SK-N-SH (cell line): ENCODE measurements at places on chromosomes 3 and 15. TPM values are rescaled to one million over a fixed set of nuclear protein-coding genes. Genes with fewer than 3 reads are reported as not detected.

DNA sequence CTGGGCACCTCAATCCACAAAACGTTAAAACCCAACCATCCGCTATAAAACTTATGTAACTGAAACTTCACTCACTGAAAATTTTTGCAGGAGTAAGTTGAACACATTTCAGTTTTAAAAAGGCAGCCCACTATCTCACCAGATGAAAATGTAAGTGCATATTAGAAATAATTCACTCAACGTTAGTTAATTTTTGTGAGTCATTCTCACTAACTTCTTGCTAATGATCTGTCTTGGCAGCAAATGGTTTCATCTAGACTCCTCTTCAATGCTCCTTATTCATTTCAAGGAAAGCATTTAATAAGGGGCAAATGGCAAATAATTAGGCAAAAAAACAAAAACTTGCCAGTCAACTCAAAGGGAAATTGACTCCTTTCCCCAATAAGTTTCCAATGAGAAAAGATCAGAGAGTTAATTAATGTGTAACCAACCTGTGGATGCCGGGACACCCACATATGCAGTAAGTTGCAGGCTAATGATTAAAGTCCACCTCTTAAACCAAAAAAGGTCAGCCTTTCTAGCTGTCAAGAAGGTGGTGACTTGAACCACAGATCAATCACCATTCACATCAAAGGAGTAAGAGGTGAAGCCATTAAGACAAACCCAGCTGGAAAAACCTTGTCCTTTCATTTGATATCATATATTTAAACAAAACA is 22.9 kb upstream of the PRICKLE2 start:
- no peak for DNase-seq
- no peaks in the 10 kb centered on the region for H3K36me3 ChIP-seq
- no peaks in the 10 kb centered on the region for H3K4me1 ChIP-seq

- no peaks in the 10 kb centered on the region for H3K36me3 ChIP-seq
- peaks cover 5% of the 10 kb centered on the region; the same call in 1 of the 2 replicates for H3K27me3 ChIP-seq
- H3K4me1 ChIP-seq = no peaks in the 10 kb centered on the region
- H3K4me3 ChIP-seq = no peak overlapping the region
- H3K27ac ChIP-seq = no peak overlapping the region
Measured at GRCh38 chr3:187150599-187150998, 11.3 kb upstream of the RPL39L start.

GRCh38 chr3:137010137-137010536 is 52.4 kb downstream of the IL20RB start:
- peaks cover 7% of the 10 kb centered on the region; the same call in 1 of the 2 replicates for H3K4me1 ChIP-seq
- H3K27me3 ChIP-seq = no peaks in the 10 kb centered on the region
- no peak for DNase-seq
- H3K4me3 ChIP-seq = no peak overlapping the region
- no peak overlapping the region for H3K27ac ChIP-seq
- no peaks in the 10 kb centered on the region for H3K36me3 ChIP-seq

The POPDC2 gene
- 19.9 and 38.8 TPM in 2 replicates for polyA plus RNA-seq

- no peaks in the 10 kb centered on the region for H3K4me1 ChIP-seq
- H3K4me3 ChIP-seq = no peak overlapping the region
- no peaks in the 10 kb centered on the region for H3K27me3 ChIP-seq
- H3K36me3 ChIP-seq = no peaks in the 10 kb centered on the region
- no peak overlapping the region for H3K27ac ChIP-seq
Measured at GRCh38 chr15:25236143-25236860, 202.5 kb downstream of the UBE3A start.

The CYP8B1 gene
- not detected in 2 replicates for polyA plus RNA-seq

The TICRR gene
- polyA plus RNA-seq = 2.0 and 3.2 TPM in 2 replicates

DNA sequence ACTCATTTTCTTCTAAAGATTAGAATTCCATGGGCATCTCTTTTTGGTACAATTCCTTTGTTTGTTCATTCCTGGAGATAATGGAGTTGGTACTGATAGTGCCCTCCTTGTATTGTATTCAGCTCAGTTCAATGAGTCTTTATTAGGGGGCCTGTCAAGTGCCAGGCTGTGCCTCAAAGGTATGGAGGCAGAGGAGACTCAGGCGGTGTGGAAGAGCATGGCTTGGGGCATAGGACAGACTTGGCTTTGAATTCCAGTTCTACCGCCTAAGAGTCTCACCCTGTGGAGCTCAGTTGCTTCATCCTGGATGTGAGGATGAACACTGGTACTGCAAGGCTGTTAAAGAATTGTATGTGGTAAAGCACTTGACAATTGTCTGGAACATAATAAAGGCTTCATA is 196.6 kb upstream of the IL12A start:
- no peaks in the 10 kb centered on the region for H3K36me3 ChIP-seq
- H3K4me3 ChIP-seq = no peak overlapping the region
- peaks cover 14% of the 10 kb centered on the region for H3K4me1 ChIP-seq
- DNase-seq = no peak
- no peaks in the 10 kb centered on the region for H3K27me3 ChIP-seq

- no peak overlapping the region for H3K27ac ChIP-seq
- H3K4me3 ChIP-seq = no peak overlapping the region
- DNase-seq = no peak
- H3K4me1 ChIP-seq = peaks cover 4% of the 10 kb centered on the region; the same call in 1 of the 2 replicates
- H3K27me3 ChIP-seq = no peaks in the 10 kb centered on the region
Measured at GRCh38 chr15:59317211-59317610, 55.5 kb downstream of the MYO1E start.

The PARP15 gene
- polyA plus RNA-seq = not detected in 2 replicates

The PP2D1 gene
- not detected in 2 replicates for polyA plus RNA-seq

GRCh38 chr3:62798000-62798399 is 77.2 kb downstream of the CADPS start:
- no peak overlapping the region for H3K4me3 ChIP-seq
- DNase-seq = no peak
- H3K27ac ChIP-seq = no peak overlapping the region

- no peak overlapping the region for H3K27ac ChIP-seq
- DNase-seq = no peak
- H3K36me3 ChIP-seq = no peaks in the 10 kb centered on the region
- H3K4me3 ChIP-seq = no peak overlapping the region
- H3K27me3 ChIP-seq = no peaks in the 10 kb centered on the region
Measured at GRCh38 chr3:144282313-144282712, 310.7 kb downstream of the DIPK2A start.

The EIF4E3 gene
- polyA plus RNA-seq = 0.47 and 0.67 TPM in 2 replicates

The TIMP4 gene
- not detected in 2 replicates for polyA plus RNA-seq

DNA sequence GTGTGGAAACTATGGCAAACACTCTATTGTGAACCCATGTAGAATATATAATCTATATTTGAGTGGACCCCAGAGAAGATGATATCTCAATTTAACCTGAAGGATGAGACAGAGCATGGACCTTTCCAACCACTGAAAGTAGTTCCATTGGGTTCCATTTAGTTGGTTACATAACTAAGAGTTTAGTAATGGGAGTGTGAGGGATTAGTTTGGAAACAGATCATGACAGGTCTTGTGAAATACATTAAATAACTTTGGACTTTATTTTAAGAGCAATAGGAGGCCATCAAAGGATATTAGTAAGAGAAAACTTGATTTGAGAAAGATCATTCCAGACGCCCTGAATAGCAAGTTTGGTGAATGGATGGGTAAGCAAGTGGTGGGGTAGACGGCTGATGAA is 487.2 kb upstream of the ROBO2 start:
- H3K27me3 ChIP-seq = no peaks in the 10 kb centered on the region
- no peaks in the 10 kb centered on the region for H3K36me3 ChIP-seq
- H3K4me1 ChIP-seq = peaks cover 2% of the 10 kb centered on the region
- no peak for DNase-seq
- H3K4me3 ChIP-seq = no peak overlapping the region

DNA sequence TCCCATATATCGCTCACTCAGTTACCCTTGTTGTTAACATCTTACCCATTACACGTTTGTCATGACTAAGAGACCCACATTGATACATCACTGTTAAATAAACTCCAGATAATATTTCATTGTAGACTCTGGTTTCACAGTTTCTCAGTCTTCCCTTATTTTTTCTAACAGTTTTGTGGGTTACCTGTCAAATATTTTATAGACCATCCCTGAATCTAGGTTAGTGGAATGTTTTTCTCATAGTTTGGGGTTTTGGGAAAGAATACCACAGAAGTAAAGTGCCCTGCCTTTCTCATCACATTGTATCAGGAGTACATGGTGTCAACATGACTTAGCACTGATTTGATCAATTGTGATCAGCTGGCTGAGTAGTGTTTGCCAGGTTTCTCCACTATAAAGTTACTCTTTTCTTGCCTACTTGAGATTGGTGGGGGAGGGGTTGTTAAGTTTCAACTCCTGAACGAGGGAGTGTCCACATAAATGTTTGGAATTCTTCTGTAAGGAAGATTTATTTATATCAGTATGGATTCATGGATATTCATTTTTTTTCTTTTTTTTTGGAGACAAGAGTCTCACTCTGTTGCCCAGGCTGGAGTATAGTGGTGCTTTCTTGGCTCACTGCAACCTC is 25.9 kb downstream of the RNF111 start:
- H3K27me3 ChIP-seq = no peaks in the 10 kb centered on the region
- H3K27ac ChIP-seq = no peak overlapping the region
- H3K4me1 ChIP-seq = no peaks in the 10 kb centered on the region

The NDUFB5 gene
- 31.3 and 35.3 TPM in 2 replicates for polyA plus RNA-seq

DNA sequence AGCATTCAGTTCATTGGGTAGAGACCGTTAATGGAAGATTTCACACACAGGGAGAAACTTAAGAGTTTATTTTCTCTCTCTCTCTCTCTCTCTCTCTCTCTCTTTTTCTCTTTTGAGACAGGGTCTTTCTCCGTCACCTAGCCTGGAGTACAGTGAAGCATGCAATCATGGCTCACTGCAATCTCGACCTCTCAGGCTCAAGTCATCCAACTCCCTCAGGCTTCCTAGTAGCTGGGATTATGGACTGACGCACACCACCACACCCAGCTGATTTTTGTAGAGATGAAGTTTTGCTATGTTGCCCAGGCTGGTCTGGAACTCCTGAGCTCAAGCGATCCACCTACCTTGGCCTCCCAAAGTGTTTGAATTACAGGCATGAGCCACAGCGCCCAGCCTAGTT is 1.6 kb downstream of the WDR72 start:
- H3K27me3 ChIP-seq = no peaks in the 10 kb centered on the region; the same call in 1 of the 2 replicates
- no peak overlapping the region for H3K27ac ChIP-seq
- H3K36me3 ChIP-seq = no peaks in the 10 kb centered on the region
- no peaks in the 10 kb centered on the region for H3K4me1 ChIP-seq
- no peak overlapping the region for H3K4me3 ChIP-seq
- no peak for DNase-seq

GRCh38 chr3:152459572-152459971 is 190.8 kb downstream of the MBNL1 start:
- no peak overlapping the region for H3K27ac ChIP-seq
- H3K27me3 ChIP-seq = no peaks in the 10 kb centered on the region
- no peak overlapping the region for H3K4me3 ChIP-seq
- no peaks in the 10 kb centered on the region; the same call in 1 of the 2 replicates for H3K4me1 ChIP-seq
- DNase-seq = no peak

The LRRC3B gene
- not detected in 2 replicates for polyA plus RNA-seq

GRCh38 chr15:64897345-64897985 is 14.2 kb upstream of the ANKDD1A start:
- peaks cover 31% of the 10 kb centered on the region for H3K4me1 ChIP-seq
- no peak for DNase-seq
- peak overlapping the region; percentile 20; the same call in 1 of the 2 replicates for H3K27ac ChIP-seq
- H3K27me3 ChIP-seq = no peaks in the 10 kb centered on the region

The DPPA2 gene
- not detected in 2 replicates for polyA plus RNA-seq

- no peak overlapping the region for H3K27ac ChIP-seq
- no peak overlapping the region for H3K4me3 ChIP-seq
- no peaks in the 10 kb centered on the region for H3K27me3 ChIP-seq
- no peaks in the 10 kb centered on the region for H3K4me1 ChIP-seq
Measured at GRCh38 chr3:52070724-52071621, 14.6 kb upstream of the DUSP7 start.

DNA sequence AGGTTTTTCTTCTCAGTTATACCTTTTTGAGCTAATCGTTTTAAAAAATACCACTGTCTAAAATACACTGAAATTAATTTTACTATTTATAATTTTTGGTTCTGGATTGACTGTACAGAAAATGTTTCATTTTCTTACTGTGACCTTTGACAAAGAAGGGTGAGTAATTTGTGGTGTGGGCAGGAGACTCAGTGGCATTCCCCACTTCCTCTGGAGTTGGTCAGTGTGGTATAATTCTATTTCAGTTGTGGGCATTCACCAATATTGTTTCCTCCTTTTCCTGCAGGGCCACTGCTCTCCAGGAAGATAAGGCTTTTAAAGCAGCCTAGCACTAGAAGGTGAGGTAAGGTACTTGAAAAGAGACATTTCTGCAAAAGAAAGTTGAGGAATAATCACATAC is 6.5 kb downstream of the DAG1 start:
- no peaks in the 10 kb centered on the region for H3K36me3 ChIP-seq
- DNase-seq = no peak
- H3K4me3 ChIP-seq = no peak overlapping the region
- no peaks in the 10 kb centered on the region for H3K27me3 ChIP-seq

GRCh38 chr3:5531741-5532290 is 344.3 kb downstream of the EDEM1 start:
- DNase-seq = no peak
- no peak overlapping the region for H3K4me3 ChIP-seq
- no peak overlapping the region for H3K27ac ChIP-seq

GRCh38 chr3:37694284-37694675 is 167.4 kb upstream of the CTDSPL start:
- no peak for DNase-seq
- H3K27ac ChIP-seq = no peak overlapping the region
- no peak overlapping the region for H3K4me3 ChIP-seq
- peaks cover 7% of the 10 kb centered on the region; the same call in 1 of the 2 replicates for H3K27me3 ChIP-seq
- peaks cover 7% of the 10 kb centered on the region; the same call in 1 of the 2 replicates for H3K4me1 ChIP-seq
- no peaks in the 10 kb centered on the region for H3K36me3 ChIP-seq

GRCh38 chr15:87753539-87753938 is 503.0 kb downstream of the NTRK3 start:
- no peak overlapping the region for H3K4me3 ChIP-seq
- peak overlapping the region; percentile 59 for H3K27ac ChIP-seq
- DNase-seq = no peak

The TUSC7 gene
- polyA plus RNA-seq = not detected in 2 replicates

DNA sequence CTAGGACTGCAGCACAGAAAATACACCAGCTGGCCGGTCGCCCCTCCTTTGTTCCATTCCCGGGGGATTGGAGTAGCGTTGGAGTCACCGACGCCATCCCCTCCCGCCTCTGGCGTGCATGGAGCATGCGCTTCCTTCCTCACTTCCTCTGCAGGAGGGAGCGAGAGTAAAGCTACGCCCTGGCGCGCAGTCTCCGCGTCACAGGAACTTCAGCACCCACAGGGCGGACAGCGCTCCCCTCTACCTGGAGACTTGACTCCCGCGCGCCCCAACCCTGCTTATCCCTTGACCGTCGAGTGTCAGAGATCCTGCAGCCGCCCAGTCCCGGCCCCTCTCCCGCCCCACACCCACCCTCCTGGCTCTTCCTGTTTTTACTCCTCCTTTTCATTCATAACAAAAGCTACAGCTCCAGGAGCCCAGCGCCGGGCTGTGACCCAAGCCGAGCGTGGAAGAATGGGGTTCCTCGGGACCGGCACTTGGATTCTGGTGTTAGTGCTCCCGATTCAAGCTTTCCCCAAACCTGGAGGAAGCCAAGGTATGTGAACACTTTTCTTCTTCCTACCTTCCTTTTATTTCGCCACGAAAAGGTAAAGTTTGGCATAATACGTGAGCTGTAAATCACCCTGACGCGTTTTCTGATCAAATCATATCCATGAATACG is at the start of gene SCG3:
Gene SCG3, plus strand, starts transcription at position 201 of the 661 bp plus-strand sequence. Its CDS starts 253 bp downstream, at position 454.
- no peaks in the 10 kb centered on the region for H3K36me3 ChIP-seq
- H3K4me1 ChIP-seq = peaks cover 5% of the 10 kb centered on the region
- no peaks in the 10 kb centered on the region; the same call in 1 of the 2 replicates for H3K27me3 ChIP-seq
- peak within 1 kb of the TSS; percentile 48 for H3K4me3 ChIP-seq
- H3K27ac ChIP-seq = peak within 1 kb of the TSS; percentile 64
- DNase-seq = peak; percentile 80
